ENCODE measurements at places on chromosomes 7 and 10. TPM values are rescaled to one million over a fixed set of nuclear protein-coding genes. Genes with fewer than 3 reads are reported as not detected.

DNA sequence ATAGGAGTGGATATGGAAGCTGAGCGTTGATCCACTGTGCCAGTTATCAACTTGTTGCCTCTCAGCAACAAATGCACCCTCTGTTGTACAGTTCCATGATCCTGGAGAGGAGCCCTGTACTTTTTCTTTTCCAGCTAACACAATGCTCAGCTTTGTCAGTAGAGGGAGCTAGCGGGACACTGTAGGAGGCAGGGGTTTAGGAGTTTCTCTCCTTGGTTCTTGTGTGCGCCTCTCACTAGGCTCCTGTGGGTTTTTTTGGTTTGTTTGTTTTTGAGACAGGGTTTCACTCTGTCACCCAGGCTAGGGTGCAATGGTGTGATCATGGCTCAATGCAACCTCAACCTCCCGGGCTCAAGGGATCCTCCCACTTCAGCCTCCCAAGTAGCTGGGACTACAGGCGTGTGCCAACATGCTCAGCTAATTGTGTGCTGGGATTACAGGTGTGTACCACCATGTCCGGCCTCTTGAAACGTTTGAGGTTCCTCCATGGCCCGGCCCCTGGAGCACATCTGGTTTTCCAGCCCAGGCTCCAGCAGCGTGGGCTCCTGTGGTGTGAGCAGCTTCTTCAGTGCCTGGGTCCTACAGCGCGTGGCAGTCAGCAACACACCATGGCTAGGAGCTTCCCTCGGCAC is 12.0 kb upstream of the MARVELD1 start:
- peak; percentile 76 for DNase-seq

DNA sequence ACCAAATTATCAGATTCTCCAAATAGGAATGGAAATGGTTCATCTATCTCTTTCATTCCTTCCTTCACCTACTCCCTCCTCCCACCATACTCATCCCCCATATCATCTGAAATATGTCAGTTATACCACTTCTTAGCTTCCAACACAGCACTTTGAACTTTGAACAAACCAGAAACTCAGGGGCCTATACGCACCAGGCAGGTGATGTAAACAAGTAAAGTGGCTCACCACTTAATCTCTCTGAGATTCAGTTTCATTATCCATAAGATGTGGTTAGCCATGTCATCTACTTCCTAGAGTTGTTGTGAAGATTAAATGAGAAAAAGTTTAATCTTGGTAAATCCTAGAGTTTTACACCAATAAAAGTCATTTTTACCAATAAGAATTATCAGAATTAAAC is 65.9 kb upstream of the LRRN3 start:
- DNase-seq, result no peak

DNA sequence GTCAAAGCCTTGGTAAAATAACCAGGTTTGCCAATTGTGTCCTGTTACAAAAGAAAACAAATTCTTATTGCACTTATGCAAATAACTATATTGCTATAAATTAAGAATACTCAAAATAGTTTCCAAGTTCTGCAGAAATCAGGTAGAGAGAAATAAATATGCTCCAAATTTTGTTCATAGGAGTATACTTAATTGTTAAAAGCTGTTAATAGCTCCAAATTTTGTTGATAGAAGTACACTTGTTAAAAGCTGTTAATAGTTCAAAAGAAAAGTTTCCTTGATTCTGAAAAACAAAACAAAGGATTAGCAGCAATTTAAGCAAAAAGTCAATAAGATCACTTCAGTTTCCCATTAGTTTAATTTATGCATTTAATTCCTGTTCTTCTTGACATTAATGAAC is 46.4 kb upstream of the ZNF138 start:
- no peak for DNase-seq

DNA sequence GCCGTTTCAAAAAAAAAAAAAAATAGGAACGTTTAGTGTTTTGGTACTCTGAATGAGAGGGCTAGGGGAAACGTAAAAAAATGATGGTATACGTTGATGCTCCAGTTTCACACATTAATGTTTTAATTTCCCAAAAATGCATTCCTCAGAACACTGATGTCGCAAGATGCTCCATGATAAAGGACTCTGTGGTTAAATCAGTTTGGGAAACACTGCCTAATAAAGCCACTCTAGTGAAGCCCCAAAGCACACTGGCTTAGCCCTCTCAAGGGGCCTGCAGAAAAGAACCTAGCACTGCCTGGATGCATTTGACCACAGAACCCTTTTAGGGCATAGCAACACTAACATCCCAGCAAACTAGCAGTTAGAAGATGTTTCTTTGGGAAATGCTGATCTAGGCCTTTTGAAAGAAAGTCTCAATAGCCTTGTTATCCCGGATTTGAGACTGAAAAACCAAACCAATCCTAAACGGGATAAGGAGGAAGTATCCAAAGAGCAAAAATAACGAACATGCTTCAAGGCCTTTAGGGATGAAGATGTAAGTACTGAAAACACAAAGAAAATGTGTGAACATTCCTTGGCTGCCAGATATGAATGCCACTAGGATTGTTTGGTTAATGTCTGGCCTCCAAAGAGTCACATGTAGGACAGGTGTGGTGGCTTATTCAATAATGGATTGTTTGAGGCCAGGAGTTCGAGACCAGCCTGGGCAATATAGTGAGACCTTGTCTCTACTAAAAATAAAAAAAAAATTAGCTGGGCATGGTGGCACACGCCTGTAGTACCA is 11.0 kb downstream of the DLG5 start:
- no peak for DNase-seq

GRCh38 chr10:131981429-131982184 is at the start of gene BNIP3:
Gene BNIP3 (minus strand): TSS chr10:131981923. CDS start chr10:131981806, 117 bp downstream.
- DNase-seq, result peak; percentile 91

- no peak for DNase-seq
These were observed 136.2 kb upstream of the CTBP2 start for GRCh38 chr10:125296598-125296997.

DNA sequence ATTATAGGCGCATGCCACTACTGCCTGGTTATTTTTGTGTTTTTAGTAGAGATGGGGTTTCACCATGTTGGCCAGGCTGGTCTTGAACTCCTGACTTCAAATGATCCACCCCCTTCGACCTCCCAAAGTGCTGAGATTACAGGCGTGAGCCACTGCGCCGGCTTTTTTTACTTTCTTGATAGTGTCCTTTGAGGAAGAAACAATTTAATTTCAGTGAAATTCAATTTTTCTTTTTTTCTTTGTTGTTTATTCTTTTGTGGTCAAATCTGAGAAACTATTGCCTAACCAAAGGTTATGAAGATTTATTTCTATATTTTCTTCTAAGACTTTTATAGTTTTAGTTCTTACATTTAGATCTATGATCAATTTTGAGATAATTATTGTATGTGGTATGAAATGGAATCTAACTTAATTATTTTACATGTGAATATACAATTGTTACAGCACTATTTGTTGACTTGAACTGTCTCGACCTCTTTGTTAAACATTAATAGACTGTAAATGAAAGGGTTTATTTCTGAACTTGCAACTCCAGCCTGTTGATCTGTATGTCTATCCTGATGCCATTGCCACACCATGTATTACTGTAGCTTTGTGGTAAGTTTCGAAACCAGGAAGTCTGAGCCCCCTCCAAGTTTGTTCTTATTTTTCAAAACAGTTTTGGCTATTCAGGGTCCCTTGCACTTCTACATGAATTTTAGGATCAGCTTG is 19.8 kb upstream of the RASSF4 start:
- no peak for DNase-seq

DNA sequence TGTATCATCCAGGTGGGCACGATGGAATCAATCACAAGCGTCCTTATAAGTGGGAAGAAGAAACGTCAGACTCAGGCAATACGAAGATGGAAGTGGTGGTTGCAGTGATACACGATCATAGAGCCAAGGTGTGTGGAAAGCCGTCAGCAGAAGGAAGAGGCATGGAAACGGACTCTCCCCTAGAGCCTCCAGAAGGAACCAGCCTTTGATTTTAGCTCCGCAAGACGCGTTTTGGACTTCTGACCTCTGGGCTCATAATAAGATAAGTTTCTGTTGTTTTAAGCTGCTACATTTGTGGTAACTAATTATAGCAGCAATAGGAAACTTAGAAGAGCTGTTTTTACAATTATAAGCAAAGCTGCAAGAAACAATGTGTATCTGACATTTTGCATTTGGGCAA is 14.8 kb downstream of the FANK1 start:
- DNase-seq, result no peak

DNA sequence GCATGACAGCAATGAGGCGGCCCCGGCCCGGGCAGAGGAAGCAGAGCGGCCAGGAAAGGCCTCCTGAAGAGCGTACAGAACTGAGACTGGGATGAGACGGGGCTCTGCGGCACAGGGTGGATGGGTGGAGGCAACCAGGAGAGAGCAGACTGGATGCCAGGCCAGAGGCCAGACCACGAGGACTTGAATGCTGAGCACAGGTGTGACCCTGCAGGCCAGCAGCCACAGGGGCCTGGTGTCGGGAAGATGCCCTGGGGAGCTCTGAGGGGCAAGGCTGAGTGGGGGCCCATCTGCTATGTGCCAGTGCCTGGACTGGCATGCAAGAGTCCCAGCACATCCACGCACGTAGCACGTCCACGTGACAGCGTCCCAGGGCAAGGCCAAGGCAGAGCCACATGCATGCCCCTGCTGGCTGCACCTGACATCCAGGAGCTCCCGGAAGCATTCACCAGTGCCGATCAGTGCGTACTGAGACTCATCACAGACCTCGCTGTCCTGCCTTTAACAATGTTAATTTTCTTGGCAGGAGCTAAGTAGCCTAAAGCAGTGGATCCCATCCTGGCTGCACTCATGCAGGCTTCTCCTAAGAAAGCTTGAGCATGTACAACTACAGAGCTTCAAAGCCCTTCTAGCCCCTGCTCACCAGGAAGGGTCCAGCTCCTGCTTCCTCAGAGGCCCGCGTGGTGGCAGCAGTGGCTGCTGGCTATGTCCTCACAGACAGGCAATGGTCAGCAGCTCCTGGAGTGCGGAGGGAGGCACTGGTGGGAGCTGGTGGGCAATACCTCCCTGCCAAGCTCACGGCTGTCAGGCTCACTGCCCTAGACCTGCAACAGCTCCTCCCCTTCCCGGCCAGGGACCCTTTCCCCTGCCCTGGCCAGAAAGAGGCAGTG is 18.0 kb downstream of the GRID1 start:
- DNase-seq, result no peak

DNA sequence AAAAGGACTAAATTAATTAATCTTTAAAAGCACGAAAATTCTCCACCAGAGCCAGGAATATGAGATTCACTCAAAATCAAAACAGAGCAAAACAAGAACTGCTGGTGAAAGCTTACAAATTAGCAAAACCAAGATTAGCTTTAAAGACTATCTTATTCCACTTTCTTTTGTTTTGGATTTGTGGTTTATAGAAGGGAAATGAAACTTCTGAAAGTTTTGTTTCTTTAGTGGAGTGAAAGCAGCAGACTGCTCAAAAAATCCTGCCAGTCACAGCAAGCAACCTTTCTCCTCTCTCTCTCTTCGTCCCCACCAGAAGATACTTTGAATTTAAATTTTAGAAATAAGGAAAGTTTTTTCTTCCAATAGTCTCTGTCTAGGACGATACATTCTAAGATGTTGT is 7.8 kb downstream of the ACTA2 start:
- DNase-seq, result no peak

DNA sequence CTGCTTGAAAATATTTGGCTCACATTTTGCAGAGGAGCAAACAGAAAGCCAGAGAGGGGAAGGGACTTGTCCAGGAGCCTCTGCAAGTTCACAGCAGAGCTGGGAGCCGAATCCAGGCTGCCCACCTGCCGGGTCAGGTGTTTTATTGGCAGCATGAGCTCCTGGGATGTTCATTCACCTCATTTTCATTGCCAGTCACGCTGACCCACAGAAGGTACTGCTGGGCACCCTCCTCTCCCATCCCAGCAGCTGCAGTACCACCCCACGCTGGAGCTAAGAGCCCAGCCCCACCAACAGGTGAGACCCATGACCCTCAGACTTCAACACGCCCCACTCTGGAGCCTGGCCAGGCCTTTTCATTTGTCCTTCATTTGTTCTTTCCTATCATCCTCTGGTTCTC is 102.7 kb downstream of the GRID1 start:
- DNase-seq, result no peak

GRCh38 chr7:34062826-34063225 is 157.5 kb downstream of the BMPER start:
- DNase-seq, result no peak

DNA sequence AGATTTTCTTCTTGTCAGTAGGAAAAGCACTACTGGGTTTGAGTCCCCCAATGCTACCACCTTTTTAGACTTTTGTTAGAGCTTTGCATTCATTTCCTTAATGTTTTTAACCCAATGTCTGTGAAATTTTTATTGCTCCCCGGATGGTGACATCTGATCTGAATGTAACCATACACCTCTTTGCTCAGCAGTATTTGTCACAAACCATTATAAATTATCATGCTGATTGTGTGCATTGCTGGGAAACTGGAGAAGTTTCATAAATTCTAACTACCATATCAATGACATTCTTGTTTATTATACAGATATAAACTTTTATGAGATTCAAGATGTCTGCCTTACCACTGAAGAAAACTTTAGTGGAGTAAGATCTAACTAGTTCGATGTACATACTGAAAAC is 8.5 kb downstream of the NRP1 start:
- DNase-seq, result no peak

DNA sequence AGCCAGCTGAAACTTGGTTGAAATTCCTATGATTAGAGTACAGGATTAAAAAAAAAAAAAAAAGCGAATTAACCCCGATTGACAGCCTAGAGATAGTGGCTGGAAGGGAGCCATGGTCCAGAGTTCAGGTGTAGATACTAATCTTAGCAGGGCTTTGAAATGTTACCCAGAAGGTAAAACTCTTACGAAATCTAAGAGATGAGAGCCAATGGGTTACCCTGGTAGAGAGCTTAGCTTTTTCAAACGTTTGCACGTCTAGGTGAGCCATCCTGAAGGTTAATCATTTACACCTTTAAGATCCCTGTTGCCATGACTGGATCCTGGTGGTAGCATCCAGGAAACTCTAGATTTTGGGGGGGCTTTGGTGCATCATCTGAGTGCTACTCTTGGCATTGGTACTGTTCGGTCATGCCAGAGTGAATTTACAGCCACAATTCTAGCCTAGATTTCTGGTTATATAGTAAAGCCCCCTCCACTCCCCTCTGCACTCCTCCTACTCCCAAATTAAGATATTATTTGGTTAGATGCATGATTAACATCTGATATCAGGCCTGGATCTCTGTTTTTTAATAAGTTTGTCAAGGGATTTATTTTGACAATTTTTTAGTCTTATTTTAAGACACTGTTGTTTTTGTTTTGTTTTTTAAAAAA is 1.2 kb downstream of the AGFG2 start:
- no peak for DNase-seq

PRLHR gene
- not detected for total RNA-seq

TUBB8 gene
- total RNA-seq, result 0.42 TPM

IKZF1 gene
- 21.3 TPM for total RNA-seq

DOCK1 gene
- 76.7 TPM for total RNA-seq
